CD4-positive, alpha-beta T cell treated with Interleukin-1 beta for 1 hour (primary cell): ENCODE measurements at places on chromosomes 1 and 21.

GRCh38 chr1:99384021-99384420, 119.7 kb downstream of the PLPPR4 start:
- DNase-seq, result no peak

GRCh38 chr1:112904071-112904830, 51.7 kb downstream of the SLC16A1 start:
- DNase-seq, result peak; percentile 17

DNA sequence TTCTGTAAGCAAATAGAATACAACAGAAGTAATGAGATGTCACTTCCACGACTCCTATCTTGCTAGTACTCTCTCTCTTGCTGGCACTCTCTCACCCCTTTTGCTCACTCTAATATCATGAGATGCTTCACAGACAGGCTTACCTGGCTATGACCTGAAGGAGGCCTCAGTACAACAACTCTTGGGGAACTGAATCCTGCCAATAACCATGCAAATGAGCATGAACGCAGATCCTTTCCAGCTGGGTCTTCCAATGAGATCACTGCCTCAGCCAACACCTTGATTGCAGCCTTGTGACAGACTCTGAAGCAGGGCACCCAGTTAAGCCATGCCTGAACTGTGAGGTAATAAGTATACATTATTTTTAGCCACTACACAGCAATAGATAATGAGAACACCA, 53.1 kb upstream of the ADAR start:
- DNase-seq, result no peak

DNA sequence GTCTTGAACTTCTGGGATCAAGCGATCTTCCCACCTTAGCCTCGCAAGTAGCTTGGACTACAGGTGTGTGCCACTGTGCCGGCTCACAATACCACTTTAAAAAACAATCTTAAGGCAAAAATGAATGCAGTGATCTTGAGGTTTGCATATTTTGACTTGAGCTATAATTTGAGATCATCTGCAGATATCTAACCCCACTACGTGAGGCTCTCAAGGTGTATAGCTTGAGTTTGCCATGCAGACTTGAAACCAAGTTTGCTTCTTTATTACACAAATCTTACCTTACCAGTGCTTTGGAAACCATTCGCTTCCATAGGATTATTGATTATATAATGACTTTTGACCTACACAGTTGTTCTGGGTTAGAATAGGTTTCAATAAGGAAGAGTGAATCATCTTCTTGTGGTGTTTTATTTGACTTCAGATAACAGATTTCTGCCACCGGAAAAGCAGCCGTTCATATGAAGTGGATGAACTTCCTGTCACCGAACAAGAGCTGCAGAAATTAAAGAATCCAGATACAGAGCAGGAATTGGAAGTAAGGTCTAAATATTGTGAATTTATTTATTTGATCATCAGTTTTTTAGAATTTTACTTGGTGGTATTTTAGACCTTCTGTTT, 155.1 kb downstream of the VPS13D start:
- no peak for DNase-seq

GRCh38 chr1:162219461-162219860, 150.0 kb downstream of the NOS1AP start:
- no peak for DNase-seq

DNA sequence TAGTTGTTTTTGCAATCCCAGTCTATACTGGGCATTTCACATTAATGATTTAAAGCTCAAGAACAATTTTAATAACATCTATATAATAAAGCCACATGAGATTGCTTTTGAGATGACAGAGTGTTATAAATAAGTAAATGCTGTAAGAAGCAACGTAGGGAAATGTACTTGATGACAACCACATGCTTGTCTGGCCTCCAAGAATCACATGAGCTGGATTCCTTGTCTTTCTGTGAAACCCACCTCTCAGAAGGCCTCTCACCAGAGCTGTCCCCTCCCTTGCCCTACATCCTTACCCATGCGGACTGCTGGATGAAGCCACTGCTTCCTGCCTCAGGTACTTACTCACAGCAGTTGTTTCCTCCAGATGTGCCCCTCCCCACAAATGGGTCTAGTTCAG, 145.1 kb upstream of the CTTNBP2NL start:
- no peak for DNase-seq

DNA sequence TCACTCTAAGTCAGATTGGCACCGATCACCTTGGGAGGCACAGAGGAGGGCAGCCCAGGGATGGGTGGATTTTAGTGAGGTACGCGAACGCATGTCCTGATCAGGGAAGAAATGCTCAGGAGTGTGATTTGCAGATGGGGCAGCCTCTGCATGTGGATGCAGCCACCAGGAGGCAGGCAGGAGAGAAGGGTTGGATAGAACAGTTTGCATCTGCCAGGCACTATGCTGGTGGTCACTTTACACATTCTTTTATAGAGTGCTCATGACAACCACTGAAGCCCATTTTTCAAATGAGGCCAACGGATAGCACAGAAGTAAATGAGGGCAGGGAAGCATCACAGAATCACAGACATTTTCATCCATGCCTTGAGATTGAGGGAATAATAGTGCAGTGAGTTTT, 5.7 kb downstream of the LAMB3 start:
- DNase-seq, result no peak

DNA sequence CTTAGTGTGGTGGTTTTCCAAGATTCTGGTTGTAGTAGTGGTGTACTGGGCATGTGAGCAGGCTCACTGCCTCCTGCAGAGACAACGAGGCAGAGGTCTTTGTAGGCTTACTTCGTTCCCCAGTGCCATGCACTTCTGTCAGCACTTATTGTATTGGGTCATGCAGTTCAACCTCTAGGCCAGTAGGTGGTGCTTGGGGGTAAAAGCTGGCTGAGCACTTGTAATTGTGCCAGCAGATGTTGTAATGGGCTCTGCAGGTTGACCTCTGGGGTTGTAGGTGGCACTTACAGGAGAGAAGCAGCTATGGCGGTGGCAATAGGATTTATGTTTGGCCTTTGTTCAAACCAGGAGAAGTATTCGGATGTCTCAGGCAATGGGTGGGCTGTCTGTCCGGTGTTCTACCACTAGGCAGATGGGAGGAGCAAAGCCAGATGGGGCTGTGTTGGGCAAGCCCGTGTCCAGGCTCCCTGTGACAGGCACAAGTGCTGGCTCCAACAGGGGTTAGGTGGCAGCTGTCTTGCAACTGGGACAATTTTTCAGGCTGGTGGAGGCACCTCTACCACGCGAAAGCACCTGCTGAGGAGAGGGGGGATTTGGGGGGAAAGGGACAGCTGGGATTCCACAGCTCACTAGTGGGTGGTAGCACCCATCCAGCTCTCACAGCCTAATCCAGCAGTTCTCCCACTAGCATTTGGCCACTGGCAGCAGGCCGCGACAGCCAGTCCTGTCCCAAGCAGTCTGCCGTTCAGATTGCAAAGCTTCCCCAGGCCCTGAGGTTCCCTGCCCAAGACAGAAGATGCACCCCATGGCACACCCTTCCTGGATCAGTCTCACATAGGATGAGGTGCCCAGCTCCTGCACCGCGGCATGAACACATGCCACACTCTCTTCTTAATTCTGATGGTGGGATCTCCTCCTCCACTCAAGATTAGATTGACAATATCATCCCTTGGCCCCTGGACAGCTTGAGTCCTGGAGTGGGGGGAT, 274.5 kb downstream of the CTH start:
- DNase-seq, result peak; percentile 37

- DNase-seq, result no peak
Measured at GRCh38 chr1:94698759-94699502, 121.2 kb upstream of the SLC44A3 start.

DNA sequence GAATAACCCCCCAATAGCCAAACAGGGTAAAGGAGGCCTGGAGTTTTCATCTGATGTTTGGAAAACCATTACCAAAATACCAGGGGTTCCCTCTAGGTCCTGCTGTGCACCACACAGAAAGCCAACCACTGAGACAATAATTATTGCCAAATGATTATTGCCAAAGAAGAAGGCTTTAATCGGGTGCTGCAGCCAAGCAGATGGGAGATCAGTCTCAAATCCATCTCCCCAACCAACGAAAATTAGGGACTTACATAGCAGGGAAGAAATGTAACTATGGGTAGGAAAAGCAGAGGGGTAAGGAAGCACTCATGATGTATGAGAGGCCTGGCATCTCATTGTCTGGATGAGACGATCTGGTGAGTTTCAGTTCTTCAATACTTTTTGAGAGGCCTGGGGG, 28.8 kb upstream of the LPGAT1 start:
- DNase-seq, result no peak

- peak; percentile 17 for DNase-seq
Measured at GRCh38 chr1:150507912-150508864, at the start of gene ECM1. Gene ECM1, plus strand, starts transcription at chr1:150508109. Its CDS starts 101 bp downstream, at chr1:150508210.

DNA sequence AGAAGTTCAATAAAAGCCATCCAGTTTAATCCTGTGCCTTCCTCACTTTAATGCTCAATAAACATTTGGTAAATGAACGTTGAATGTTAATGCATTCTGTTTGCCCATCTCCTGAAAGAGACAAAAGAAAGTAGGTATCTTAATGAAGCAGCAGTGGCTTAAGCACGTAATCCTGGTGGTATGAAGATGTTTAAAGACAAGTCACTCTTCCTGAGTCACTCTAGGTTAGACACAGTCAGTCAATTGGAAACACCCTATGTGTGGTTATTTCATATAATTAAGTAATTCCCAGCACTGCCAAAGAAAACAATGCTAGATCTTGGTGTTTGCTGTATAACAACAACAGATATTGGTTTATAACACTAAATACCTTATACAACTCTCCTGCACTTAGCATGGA, 334.0 kb upstream of the FMN2 start:
- no peak for DNase-seq

- DNase-seq, result no peak
Measured at GRCh38 chr1:76209238-76209637, 134.7 kb downstream of the ST6GALNAC3 start.
